ENCODE measurements at places on chromosomes 1 and 21.

GRCh38 chr1:9865724-9866123 lies 42.0 kb upstream of the CLSTN1 start:
- DNase-seq = no peak

DNA sequence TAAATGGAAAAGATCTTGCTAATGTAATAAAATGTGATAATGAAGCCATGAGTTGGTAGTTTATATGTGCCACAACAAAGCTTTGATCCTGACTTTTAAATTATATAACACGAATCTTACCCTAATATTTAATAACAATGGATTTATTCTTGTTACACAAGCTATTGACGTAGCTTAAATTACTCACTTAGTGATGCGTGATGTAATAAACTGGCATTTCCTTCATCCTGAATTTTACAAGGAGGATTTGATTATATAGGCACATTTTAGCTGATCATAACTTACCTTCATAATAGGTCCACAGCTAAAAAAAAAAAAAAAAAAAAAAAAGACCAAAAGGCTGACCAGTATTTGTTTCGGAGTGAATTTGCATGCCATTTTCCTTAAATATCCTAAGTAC lies 76.2 kb upstream of the IVNS1ABP start:
- no peak for DNase-seq

DNA sequence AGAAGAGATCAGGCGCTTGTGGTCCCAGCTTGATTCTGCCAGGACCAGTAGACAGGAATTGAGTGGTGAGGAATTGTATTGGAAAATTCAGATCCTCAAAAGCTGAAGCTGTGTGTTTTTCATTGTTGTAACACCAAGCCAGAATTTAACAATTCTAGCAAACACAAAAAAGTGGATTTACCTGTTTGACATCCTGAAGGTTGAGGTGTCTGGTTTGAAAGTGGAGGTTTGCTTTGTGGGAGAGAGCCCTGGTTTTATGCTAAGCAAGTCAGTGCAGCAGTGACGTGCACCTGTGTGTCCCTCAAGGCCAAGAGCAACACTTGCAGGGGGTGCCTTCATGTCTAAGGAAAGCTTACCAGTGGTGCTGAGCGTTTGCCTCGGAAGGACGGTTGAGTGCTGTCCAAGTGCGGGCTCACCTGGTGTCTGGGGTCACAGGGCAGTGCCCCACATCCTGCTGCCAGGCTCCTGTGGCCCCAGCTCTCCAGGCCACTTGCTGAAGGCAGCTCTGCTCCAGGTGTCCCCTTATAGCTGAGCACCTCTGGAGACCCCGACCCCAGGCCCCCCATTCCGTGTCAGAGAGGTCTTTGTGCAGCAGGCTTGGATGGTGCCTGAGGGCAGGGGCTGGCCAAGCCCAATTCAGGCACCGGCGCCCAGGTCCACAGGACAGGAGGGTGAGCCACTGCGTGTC lies 27.7 kb downstream of the PCNT start:
- DNase-seq = no peak

- no peak for DNase-seq
Observed at GRCh38 chr1:104120525-104120924, 370.8 kb downstream of the AMY1C start.

DNA sequence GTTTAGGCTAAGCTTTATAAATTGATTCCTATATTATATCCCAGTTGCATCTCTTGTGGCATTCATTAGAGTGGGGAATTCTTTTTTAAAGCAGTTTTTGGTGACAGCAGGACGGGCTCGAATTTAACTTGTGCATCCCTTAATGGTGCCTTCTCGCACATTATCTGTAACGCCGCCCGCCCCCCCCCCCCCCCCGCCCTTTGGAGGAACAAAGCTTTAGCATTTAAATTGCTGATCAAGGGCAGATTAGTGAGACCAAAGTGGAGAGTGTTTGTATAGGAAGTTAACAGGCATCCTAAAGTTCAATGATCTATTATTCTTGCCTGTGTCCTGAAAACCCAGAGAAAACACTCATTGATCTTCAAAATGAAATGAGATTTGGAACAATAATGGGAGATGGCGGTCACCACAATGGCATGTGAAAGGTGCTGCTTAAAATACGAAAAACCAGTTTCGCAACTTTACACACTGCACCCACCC lies 2.2 kb downstream of the LMO4 start:
- no peak for DNase-seq

- no peak for DNase-seq
Observed at GRCh38 chr21:45153358-45154318, 79.3 kb downstream of the ADARB1 start.

GRCh38 chr21:15333136-15333710 lies 268.4 kb upstream of the NRIP1 start:
- DNase-seq = no peak

DNA sequence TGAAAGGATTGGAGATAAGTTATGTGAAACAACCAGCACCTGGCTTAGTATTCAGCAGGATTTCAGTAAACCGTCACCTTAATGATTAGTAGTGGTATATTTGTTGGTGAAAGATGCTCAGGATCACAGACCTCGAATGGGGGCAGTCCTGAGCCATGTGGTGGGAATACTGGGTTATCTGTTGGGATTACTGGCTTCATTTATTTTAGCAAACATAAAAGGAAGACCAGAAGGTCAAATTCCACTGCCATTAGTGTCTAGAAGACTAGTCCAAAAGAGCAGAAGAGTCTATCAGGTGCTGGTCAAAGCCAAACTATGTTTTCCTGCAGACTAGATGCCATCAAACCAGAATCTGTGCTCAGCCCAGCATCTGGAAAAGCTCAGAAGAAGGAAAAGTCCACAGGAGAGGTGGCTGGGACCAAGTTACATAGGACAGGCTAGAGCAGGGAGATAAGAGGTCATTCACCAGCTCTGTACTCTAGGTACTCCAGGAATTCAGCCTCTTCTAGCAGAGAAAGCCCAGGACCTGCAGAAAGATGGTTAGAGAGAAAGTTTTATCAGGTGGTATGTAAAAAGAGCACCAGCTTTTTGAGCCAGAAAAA lies 343.4 kb downstream of the PLPP3 start:
- DNase-seq = no peak

GRCh38 chr1:86741947-86742572 lies 37.7 kb downstream of the SH3GLB1 start:
- no peak for DNase-seq

DNA sequence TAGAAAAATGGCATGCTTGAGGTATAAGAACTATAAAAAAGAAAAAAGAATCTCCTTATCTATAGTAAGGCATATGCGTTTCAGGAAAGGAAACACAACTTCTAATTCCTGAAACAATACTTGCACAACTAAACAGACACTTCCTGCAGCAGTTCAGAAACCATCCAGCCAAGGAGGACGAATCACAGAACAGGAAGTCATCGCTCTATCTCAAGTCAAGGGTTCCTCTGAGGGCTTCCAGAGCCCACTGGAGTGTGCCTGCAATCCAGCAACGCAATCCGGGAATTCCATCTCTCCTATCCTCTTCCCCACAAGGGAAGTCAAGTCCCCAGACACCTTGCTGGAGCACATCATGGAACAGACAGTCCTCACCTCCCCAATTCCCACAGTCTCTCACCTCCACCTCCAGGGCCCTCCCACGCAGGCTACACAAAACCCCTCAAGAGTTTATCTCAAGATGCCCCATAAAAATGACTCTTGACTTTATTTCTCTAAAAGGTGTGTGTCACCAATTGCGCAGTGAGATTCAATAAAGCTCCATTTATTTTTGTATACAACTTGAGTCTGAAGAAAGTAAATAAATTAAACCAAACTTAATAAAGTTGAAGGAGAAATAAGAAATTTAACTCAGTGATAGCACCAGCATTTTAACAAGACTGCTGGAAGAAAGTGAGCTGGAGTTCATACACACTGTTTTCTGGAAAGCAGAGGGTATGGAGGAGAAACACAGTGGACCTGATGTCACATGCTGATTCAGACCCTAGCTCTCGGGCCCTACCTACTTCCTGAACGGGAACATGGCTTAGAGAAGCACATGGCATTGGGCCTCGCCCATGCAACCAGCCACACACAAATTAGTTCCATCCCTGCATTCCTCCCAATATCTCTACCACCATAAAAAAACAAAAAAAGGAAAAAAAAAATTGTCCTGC lies 39.9 kb downstream of the SIPA1L2 start:
- DNase-seq = no peak

DNA sequence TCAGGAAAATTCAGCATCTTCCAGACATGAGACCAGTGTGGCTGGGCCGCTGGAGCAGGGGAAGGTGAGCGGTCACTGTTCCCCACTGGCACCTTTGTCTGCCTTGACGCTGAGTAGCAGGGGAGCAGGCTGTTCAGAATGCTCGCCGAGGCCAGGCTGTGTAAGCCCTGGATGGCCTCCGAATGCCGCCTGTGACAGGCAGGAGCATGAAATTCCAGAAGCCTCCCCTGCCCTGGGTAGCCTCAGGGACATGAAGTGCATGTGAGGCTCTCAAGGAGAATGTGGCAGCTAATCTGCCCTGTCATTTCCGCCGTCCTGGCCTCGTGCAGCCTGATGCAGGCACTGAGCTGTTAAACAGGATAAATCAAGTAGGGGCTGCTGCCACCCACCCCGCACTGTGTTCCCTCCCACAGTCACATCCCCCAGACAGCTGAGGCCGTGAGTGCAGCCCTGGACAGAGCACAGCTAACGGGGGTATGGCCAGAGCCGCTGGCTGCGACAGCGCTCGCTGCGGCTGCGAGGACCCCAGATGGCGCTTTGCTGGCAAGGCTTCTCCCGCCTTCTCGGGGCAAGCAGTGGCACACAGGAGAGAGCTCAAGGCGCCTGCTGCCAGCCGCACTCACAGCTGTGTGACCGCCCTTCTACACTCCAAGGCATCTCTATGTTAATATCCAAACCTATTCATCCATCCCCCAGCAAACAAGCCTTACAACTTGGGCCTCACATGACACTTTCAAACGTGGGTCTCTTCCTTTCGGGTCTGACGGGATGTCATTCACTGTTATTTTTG lies 105.0 kb upstream of the COL6A1 start:
- DNase-seq = no peak

- DNase-seq = no peak
Observed at GRCh38 chr1:230050973-230051735, 15.9 kb upstream of the GALNT2 start.

DNA sequence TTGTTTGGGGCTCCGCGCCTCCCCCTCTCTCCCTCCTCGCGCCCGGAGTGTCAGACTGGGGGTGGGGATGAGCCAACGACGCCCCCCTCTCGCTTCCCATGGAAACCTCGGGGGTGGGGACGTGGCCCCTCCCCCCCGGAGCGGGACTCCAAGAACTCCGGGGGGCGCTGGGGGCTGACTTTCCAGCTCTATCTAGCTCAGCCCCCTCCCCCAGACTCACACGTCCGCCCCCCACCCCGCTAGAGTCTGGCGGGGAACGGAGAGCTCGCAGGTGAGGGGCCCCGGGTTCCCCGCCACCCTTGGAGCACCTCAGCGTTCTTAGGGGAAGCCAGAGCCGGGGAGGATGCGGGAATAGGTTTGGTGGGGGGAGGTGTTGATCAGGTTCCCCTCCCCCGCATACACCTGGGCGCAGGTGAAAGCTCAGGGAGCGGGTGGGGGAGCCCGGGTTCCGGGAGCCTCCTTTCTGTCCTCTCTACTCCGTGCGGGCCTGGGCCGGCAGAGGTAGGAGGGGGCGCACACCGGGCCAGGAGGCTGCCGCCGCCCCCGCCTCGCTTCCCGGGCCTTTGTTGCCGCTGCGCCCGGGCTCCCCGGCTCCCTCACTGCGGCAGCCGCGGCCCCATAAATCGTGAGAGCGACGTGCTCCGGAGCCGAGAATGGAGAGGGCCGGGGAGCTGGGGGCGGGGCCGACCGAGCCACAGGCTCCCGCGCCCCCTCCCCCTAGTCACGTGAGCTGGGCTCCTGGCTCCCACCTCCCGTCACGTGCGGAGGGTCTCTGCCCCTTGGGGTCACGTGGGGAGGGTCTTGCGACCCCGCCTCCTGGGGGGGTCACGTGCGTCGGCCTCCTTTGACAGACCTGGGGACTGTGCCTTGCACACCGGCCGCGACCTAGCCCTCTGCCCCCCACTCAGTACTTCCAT lies 1.9 kb downstream of the EFNA3 start:
- DNase-seq = peak; percentile 30

- DNase-seq = no peak
Observed at GRCh38 chr1:162141281-162142054, 72.0 kb downstream of the NOS1AP start.

DNA sequence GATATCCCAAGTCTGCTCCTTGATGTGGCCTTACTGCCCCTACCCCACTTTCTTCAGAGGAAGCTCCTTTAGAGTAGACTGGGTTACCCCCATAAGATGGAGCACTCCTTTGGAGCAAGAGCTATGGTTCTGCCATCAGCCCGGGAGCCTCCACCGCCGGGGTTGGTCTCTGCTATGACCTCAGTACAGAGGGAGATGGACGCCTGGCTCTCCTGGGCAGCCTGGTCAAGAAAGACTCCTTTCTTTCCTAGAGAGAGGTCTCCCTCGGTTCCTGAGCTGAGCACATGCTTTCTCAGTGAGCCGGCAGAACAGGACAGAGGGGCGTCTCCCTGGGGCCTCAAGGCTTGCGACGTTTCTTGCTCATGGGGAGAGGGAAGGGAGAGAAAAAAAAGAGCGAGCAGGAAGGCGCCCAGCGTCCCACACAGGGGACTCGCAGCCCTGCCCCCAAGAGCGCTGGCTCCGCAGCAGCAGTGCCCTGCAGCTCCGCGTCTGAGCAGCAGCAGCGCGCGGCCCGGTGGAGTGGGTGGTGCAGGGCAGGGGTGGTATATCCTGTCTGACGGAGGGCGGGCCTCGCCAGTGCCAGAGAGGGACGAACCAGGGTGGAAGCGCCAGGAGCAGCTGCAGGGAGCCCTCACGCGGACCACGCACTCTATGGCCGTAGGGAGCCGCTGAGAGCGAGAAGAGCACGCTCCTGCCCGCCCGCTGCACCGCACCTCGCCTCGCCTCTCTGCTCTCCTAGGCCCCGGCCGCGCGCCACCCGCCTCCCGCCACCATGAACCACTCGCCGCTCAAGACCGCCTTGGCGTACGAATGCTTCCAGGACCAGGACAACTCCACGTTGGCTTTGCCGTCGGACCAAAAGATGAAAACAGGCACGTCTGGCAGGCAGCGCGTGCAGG lies at the start of gene PKP1:
PKP1 (plus strand) TSS at position 576 of the 899 bp plus-strand sequence; CDS start at position 773, 197 bp downstream.
- DNase-seq = no peak

GRCh38 chr1:98003442-98003841 lies 82.6 kb upstream of the DPYD start:
- no peak for DNase-seq

DNA sequence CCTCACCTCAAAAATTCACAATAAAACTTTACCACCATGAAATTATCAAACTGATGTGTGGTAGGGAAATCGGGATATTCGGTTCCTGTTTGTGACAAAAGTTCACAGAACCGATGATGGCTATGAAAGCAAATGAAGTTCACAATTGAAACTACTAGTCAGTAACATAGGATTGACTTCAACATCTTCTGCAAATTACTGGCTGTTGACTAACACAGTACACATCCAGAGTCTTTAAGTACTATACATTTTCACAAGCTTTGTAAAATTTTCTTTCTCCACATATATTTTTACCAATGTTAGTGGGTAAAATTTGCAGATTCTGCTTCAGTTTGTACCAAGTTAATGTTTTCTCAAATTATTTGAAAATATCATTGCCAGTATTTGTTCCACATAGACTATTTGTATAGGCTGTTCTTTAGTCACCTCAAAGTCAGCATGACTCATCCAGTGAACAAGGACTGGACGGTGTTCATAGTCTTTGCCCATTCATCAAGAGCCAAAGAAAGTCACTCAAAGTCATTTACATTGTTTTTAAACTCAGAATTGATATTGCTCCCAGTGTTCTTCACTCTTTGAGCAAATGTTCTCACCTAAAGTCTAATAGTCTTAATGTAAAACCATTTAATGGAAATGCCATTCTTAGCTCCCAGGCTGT lies 213.4 kb downstream of the USP25 start:
- no peak for DNase-seq

- DNase-seq = no peak
Observed at GRCh38 chr1:91731815-91732214, 154.1 kb downstream of the TGFBR3 start.

Data from activated naive CD4-positive, alpha-beta T cell (primary cell).